ENCODE measurements at places on chromosomes 16 and 17.

GRCh38 chr16:86157616-86158247 is 258.8 kb downstream of the IRF8 start:
- no peak for DNase-seq

- DNase-seq, result no peak
Measured at GRCh38 chr16:58125781-58126335, 3.3 kb downstream of the CFAP20 start.

DNA sequence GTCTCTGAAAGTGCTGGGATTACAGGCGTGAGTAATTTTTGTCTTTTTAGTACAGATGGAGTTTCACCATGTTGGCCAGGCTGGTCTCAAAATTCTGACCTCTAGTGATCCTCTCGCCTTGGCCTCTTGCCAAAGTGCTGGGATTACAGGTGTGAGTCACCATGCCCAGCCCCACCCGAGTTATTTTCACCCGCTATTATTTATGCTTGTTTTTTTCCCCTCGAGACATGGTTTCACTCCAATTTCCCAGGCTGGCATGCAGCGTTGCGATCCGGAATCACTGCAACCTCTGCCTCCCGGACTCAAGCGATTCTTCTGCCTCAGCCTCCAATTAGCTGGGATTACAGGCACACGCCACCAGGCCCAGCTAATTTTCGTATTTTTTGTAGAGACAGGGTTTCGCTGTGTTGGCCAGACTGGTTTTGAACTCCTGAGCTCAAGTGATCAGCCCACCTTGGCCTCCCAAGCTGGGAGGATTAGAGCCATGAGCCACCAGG is 9.2 kb downstream of the RPL23 start:
- no peak for DNase-seq

- no peak for DNase-seq
Measured at GRCh38 chr17:44065668-44066203, 735 bp downstream of the LSM12 start.

GRCh38 chr16:48109475-48109874 is 46.3 kb downstream of the ABCC12 start:
- DNase-seq, result no peak

DNA sequence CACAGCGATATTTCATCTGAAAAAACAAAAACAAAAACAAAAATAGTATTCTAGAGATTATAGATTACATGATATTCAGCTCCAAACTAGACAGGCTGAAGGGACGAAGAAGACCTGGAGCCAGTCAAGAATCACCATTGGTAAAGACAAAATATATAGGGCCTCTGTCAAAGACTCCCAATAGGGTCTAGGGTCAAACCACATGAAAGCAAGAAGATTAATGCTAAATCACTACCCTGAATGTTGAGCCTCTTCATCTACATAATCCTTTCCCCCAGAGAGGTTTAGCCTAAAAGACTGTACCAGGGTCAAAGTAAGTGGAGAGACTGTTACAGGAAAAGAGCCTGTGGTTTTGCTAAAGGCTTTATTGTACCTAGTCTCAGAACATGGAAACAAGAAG is 10.8 kb upstream of the NME1 start:
- no peak for DNase-seq

DNA sequence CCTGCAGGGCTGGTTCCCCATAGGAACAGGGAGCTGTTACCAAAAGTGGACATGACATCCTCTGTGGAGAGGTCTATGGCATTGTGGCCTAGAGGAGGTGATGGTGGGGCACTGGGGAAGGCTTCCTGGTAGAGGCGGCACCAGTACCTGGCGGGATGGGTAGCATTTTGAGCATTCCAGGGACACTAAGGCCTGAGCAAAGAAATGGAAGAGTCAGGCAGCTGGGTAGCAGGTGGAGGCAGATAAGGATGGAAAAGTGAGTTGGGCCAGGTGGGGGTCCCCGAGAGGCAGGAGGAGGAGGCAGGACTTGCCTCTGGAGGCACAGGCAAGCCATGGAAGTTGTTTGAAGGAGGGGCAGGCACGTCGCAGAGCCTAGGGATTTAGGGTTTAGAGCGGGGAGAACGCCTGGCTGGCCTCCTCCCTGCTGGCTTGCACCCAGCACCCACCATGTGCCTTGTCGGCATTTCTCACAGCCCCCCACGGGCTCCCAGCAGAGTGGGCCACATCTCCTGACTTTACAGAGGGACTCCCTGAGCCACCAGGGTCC is 5.1 kb upstream of the ADCY7 start:
- DNase-seq, result no peak

DNA sequence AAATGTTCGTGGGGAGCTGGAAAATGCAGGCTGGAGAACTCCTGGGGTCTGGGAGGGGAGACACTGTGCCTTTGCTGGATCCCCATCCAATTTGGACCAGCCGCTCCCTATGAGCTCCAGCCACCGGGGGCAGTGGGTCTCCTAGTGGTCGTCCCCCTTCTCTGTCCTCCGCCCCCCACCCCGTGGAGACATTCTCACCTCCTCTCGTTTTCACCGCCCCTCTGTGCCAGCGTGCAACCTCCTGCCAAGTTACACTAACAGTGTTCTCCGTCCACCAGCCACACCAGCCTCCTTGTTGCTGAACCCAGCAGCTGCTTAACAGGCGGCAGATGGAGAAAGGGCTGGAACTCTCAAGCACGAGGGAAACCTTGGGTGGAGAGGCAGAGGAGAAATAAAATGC is 67.4 kb upstream of the SOX9 start:
- DNase-seq, result no peak

- DNase-seq, result no peak
Measured at GRCh38 chr17:83156408-83156807, 77.0 kb downstream of the METRNL start.

- DNase-seq, result no peak
Measured at GRCh38 chr16:57379579-57379978, 7.3 kb downstream of the CX3CL1 start.

DNA sequence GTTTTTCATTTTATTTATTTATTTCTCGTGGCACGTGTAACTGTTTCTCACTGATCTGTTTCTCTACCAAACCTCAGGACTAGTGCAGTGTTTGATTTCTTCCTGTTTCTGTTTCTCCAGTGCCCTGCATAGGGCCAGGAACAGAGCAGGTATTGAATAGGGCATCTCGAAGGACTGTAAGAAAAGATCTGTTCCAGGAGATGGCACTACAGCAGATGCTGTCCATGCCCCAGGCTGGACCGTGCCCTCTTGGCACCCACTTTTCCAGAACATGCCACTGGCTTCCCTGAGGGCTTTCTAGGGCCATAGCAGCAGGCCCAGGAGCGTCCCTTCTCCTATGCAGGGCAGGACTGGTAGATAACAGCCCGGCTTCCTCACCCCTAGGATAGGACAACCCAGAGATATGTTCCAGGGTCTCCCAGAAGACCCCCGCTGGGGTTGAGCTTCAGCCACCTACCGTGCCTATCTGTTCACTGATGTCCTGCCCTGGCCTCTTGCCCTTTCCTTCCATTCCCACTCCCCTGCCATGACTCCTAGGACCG is 4.4 kb downstream of the SNX20 start:
- no peak for DNase-seq

DNA sequence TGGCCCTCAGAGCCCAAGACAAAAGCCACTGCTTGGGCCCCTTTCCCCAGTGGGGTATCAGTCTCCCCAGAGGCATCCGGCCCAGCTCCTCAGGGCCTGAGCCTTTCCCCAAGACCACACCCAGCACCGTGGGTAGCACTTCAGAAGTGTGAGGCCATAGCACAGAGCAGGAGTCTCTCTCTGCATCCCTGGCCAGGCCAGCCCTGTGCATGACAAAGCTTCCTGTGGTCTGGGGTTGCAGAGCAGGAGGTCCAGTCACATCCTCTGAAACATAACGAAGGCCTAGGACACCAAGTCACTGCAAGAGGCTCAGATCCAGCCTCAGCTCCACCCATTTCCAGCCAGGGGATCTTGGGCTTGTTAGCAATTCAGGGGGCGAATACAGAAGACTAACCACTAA is 56.8 kb upstream of the ZNF423 start:
- DNase-seq, result no peak

DNA sequence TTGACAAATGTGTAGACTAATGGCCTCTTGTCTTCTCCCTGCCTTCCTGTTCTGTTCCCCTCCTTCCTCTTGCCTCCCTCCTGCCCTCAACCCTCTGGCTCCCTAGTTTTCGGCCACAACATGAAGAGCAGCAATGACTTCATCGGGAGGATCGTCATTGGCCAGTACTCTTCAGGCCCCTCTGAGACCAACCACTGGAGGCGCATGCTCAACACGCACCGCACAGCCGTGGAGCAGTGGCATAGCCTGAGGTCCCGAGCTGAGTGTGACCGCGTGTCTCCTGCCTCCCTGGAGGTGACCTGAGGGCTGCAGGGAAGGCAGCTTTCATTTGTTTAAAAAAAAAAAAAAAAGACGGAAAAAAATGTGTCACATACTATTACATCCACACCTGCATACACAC is 18.8 kb upstream of the CLEC19A start:
- no peak for DNase-seq

DNA sequence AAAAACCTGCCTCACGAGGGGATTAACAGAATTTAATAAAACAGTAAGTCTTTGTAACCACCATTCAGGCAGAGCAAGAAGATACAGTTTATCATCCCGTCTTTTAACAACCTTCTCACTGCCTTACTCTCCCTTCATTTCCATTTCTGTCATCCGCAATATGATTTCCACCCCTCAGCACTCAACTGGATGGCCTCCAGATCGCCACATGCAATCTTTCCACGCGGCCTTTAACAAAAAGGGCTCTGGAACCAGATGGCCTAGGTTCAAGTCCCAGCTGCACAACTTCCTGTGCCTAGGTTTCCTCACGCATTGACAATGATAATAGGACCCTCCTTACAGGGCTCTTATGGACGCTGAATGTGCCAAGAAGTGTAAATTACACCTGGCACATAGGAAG is 103.6 kb downstream of the GAS7 start:
- DNase-seq, result no peak

- DNase-seq, result no peak
Measured at GRCh38 chr16:85570213-85570734, 42.8 kb upstream of the GSE1 start.

- no peak for DNase-seq
Measured at GRCh38 chr16:22353191-22353919, 21.1 kb downstream of the CDR2 start.

GRCh38 chr16:27398894-27399853 is 2.8 kb upstream of the IL21R start:
- DNase-seq, result no peak

DNA sequence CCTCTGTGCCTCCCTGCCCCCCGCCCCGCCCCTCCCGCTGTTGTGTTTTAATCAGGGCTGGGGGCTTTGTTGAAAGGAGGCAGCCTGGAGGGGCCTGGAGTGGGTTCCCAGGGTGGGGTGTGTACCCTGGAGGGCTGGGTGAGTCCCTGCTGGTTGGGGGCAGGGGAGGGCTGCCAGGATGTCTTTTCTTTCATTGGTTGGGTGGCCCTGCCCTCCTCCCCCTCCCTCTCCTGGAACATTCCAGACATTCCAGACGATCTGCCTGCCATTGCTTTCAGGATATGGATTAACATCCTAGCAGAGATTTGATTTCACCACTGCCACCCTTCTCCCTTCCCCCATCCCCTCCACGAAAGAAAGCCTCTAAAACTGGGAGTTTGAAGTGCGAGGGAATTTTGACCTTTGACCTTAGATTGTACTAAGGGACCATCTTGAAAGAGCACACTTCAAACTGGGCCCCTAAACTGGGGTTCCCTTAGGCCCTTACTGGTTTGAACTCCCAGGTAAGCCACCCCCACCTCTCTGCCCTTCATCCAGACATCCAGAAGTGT is 25.3 kb downstream of the IGF2BP1 start:
- no peak for DNase-seq

GRCh38 chr16:68236137-68236825 is 354 bp upstream of the ESRP2 start:
- no peak for DNase-seq

DNA sequence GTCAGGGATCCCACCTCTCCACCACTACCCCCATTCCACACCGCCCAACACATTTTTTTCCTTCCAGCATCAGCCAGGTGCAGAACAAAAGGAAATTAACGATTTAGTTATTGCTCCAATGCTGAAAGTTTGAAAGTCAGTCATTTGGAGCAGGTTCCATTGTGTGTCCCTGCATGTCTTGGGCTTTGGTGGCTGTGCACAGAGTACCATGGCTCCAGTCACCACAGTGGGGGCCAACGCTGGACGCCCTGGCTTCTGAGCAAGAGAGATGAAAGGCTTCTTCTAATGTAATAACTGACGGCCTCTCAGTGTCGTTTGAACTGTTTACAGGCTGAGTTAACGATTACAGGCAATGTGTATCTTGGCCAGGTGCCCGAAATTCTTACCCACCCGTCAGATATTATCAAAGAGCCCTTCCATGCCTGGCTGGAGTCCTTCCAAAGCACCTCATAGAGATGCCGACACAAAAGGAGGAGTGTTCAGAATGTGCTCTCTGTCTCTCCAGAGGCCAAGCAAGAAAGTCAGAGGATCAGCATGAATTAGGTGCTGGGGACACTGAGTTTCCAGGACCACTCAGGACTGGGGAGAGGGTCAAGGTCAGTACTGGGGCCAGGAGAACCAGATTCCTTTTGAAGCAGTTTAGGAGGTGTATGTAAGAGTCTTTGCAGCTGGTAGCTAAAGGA is 25.9 kb downstream of the RNF43 start:
- DNase-seq, result no peak

- no peak for DNase-seq
Measured at GRCh38 chr17:38603786-38604478, 1.8 kb downstream of the SRCIN1 start.

- no peak for DNase-seq
Measured at GRCh38 chr16:85205747-85206471, 93.6 kb upstream of the CIBAR2 start.
